ENCODE measurements at places on chromosomes 7 and 10.
A peak's percentile ranks its signal among the peaks of the same experiment; 100 is the strongest.

- no peak for DNase-seq
These were observed 172.5 kb downstream of the IPMK start for GRCh38 chr10:58094985-58095718.

DNA sequence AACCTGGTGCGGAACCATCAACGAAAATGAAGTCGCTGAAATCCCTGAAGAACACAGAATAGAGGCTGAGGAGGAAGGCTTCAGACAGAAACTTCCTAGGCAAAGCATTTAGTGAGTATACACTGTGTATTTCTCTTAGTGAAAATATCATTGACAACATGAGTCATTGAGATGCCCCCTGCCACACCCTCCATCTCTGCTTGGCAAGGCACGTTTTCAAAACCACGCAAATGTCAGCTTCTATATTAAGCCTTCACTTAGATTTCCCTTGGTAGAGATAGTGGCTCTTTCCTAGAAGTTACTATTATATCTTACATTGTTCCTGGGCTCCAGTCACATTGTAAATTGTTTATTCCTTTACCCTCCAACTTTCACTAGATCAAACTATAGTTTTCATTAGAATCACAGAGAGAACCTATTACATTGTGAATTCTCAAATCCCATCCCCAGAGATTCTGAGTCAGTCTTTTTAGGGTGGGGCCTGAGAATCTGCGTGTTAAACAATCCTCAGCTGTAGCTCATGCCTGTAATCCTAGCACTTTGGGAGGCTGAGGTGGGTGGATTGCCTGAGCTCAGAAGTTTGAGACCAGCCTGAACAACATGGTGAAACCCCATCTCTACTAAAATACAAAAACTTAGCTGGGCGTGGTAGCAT is 4.6 kb upstream of the SKAP2 start:
- DNase-seq: no peak

DNA sequence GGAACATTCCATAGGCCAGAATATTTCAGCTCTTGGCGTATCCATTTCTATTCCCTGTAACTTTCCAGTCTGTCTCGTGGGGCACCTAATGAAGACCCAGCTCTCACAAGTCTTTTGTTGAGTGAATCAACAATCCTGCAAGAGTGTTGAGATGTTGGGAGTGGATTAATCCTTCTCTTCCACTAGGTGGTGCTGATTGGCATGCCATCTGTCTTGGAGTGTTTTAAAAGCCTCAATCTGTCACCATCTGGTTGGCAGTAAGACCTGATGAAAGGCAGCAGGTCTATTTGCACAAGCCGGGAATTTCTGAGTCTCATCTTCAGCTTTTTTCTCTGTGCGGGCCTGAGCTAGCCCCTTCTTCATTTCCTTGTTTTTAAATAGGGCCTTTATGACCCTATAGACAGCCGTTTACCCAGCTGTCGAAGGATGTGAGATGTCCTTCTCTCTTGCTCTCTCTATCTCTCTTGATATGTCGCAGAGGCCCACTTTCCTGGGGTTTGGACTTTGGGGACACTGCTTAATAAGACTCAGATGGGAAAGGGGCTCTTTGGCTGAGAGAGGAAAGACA is 180.5 kb downstream of the ZNF365 start:
- DNase-seq: no peak

- no peak for DNase-seq
These were observed 12.3 kb downstream of the ZYX start for GRCh38 chr7:143393267-143394041.

GRCh38 chr10:109886037-109886780 is 37.1 kb downstream of the XPNPEP1 start:
- no peak for DNase-seq

DNA sequence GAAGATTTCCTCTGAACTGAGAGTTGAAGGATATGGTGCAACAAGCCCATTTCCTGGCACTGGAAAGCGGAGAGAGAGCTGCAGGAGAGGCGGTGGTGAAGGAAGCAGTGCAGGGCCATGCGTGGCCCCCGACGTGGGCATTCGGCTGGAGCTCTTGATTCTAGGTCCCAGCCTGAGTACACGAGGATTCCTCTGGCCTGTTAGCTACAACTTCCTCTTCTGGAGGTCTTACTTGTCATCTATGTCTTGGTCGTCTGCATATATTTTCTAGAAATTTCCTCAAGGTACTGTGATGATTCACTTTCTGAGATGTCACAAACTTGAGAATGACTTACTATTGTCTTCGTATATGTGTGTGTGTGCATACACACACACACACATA is 59.2 kb upstream of the JAZF1 start:
- no peak for DNase-seq

DNA sequence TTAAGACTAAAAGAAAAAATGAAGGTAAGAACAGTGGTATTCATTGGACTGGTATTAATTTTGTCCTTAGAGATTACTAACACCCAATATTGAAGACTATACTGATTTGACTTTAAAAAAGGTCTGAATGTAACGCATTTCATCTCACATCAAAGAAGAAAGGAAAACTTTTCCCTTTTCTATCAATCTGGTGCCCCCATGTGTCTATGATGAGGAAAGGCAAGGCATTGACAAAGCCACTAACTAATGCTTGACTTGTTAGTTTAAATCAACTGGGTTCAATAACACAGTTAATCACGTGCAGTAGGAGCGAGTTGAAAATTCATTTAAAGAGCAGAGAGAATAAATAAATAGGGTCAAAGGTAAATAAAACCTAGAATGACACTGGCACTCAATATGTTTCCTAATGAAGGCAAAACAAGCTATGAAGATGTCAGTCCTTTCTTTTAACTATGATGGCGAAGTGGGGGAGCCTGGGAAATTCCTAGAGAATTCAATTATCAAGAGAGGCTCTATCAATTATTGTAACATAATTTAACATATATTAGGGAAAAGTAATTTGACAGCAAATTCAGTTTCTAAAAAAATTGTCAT is 180.9 kb downstream of the ANK3 start:
- DNase-seq: no peak

GRCh38 chr10:24306507-24306875 is 97.6 kb downstream of the KIAA1217 start:
- no peak for DNase-seq

DNA sequence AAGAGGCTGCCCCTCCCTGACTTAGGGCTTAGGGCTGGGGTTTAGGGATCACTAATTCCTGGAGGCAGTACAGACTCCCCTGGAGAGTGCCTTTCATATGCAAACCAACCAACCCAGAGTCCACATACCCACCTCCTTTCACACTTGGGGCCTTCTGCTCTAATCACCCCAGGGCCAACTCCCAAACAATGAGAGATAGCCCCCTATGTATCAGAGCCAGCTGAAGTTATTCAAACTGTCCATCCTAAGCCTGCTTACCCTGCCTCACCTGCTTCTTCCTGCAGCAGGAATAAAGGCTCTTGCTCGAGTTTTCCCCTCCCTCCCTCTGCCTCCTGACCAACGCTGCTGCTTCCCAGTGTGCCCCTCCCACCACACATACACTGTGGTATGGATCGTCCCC is 51.8 kb upstream of the SLC35G1 start:
- DNase-seq: no peak

DNA sequence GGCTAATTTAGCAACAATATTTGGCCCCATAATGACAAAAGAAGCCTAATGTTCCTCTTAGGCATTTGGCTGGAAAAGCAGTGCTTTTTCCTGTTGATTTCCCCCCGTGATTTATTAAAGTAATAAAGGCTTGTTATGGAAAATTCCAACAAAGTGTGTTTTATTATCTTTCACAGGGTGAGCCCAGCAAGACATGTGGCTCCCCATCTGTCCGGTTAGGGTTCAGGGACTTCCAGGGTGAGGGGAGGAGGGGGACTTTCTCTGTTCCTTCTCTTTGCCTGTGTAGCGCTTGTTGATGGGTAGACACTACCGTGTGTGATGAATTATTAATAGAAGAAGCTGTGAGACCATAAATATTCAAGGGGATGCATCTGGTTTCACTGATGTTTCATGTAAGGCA is 39.0 kb downstream of the HTR5A start:
- DNase-seq: no peak

DNA sequence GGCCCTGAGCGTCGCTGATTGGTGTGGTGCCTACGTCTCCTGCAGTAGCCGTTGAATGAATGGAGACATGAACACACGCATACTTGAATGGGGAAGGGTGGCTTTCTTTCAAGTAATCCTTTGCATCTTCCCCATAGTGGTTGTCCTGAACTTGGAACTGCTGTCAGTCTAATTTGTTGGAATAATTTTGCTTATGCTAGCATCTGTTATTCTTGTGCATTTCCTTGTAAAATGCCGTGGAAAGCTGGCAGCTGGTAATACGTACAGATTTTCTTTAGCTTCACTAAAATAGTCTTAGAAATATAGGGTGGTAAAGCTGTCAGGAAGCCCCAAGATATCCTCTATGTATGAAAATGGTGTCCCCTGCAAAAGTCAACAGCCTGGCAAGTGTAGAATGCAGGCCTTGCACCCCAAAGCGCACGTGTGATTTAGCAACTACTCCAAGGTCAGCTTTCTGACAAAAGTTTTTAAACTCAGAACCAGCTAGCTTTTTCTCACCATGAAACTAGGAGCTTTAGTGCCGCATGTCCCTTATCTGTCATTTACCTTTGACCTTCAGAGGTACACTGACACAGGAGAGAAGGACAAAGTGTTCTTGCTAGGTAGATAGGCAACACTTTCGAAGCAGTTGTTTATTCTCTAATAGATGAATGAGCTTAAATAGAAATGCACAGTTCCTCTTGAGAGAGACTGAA is 70.8 kb downstream of the RBM33 start:
- DNase-seq: no peak

DNA sequence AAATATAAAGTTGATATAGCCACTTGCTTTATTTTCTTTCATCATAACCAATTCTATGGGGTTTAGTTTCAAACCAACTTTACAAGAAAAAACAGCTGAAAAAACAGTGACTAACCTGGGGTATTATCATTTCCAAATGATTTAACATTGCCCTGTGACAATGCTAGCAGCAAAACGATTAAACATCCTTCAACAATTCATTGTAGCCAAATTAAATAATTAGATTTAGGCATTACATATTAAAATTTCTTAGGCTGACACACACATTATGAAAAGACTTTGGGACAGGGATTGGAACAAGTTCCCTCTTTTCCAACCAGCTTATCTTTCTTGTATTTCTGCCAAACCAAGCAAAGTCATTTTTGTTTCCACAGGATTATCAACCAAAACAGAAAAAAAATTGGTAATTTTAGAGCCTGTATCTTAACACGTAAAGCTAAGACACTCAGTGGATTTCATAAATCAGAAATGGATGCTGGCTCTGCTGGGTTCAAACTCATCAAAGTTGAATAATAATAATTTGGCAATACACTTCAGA is 84.0 kb downstream of the SEMA3D start:
- no peak for DNase-seq

- peak; percentile 81 for DNase-seq
These were observed 136.5 kb upstream of the NAMPT start for GRCh38 chr7:106421181-106421762.

- DNase-seq: peak; percentile 41
These were observed 58.7 kb downstream of the CREB3L2 start for GRCh38 chr7:137943132-137943551.

DNA sequence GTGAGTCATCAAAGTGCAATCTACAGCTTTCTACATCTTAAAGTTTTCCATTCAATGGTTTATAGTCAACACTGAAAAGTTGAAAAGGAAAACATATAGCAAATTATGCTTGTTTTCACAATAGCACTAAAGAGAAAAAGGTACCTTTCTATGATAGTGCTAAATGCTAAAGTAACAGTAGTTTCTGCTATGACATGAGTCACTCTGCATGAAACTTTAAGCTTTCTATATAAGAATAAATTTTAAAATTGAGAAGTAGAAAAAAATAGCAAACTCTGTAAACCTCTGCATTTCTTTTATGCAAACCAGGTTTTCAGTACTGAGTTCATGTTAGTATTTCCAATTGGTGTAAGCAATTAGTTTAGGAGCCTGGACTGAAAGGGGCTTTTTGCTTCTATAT is 31.2 kb upstream of the TMEM168 start:
- no peak for DNase-seq

GRCh38 chr10:24790073-24790472 is 66.4 kb upstream of the ARHGAP21 start:
- no peak for DNase-seq

DNA sequence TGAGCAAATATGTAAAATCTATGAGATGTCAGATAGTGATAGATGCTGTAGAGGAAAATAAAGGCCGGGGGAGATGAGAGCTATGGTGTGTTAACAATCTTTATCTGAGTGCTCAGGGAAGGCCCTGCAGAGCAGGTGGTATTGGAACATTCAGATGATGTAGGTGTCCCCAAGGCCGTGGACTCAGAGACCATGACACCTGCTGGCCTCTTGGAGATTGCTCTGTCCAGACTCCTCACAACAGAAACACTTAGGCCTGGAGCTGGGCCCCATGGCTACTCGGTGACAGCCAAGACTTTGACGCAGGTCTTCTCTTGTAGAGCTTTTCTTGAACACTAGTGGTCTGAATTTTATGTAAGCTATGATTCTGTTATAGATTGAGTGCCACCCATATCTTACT is 13.3 kb downstream of the AKR1E2 start:
- DNase-seq: no peak

GRCh38 chr7:16816824-16817223 is 12.0 kb upstream of the AGR2 start:
- no peak for DNase-seq

- no peak for DNase-seq
These were observed 8.6 kb downstream of the EVX1 start for GRCh38 chr7:27251136-27251651.
